ENCODE measurements at places on chromosomes 2 and 18. TPM values are rescaled to one million over a fixed set of nuclear protein-coding genes. Genes with fewer than 3 reads are reported as not detected.

DNA sequence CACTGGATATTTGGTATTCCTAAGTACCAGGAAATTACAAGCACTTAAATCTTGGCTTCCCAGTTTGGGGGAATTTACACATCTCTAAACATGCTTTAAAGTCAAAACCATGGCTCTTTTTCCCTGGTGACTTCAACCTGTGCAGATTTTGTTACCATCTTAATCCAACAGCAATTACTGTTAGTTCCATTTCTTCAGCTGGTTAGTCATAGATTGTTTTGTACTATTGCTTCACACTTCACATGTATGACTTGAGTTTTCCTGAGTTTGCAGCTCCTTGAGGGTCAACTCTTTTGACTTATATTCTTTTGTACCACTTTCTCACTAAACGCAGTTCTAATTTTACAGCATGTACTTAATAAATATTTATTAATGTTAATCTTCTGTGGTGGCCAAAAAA, 203.4 kb upstream of the RND3 start:
- no peaks in the 10 kb centered on the region for H3K4me1 ChIP-seq
- no peaks in the 10 kb centered on the region for H3K36me3 ChIP-seq
- H3K4me3 ChIP-seq, result no peak overlapping the region
- DNase-seq, result no peak
- no peak overlapping the region for H3K27ac ChIP-seq

- no peak for DNase-seq
- H3K36me3 ChIP-seq, result no peaks in the 10 kb centered on the region
- peaks cover 12% of the 10 kb centered on the region for H3K4me1 ChIP-seq
- H3K27me3 ChIP-seq, result no peaks in the 10 kb centered on the region
- H3K27ac ChIP-seq, result peak overlapping the region; percentile 52
- H3K4me3 ChIP-seq, result peak overlapping the region; percentile 15
Measured at GRCh38 chr2:193141-193671, 70.6 kb downstream of the SH3YL1 start.

DNA sequence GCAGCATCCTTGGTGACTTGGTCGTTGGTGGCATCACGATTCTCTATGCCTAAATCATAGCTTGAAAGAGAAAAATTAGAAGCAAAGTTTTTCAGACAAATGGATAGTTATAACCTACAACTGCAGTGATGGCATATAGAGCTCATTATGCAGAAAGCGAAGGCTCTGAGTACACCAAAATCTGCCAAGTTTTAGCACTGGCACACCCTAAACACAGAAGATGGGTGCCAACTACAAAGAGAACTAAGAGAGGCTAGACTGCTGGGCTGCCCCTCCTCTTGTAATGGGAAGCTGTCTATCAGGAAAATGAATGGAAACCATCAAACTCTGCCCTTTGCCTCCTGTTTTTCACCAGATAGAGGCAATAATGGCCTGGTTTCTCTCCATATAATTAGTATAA, 6.3 kb downstream of the IDH1 start:
- H3K27ac ChIP-seq, result no peak overlapping the region
- H3K4me3 ChIP-seq, result no peak overlapping the region
- H3K27me3 ChIP-seq, result no peaks in the 10 kb centered on the region
- DNase-seq, result no peak
- H3K36me3 ChIP-seq, result peaks cover 4% of the 10 kb centered on the region
- peaks cover 21% of the 10 kb centered on the region for H3K4me1 ChIP-seq

- peaks cover 3% of the 10 kb centered on the region for H3K36me3 ChIP-seq
- H3K4me3 ChIP-seq, result no peak overlapping the region
- H3K27ac ChIP-seq, result no peak overlapping the region
- H3K4me1 ChIP-seq, result no peaks in the 10 kb centered on the region
Measured at GRCh38 chr2:171800639-171801038, 93.4 kb downstream of the SLC25A12 start.

DNA sequence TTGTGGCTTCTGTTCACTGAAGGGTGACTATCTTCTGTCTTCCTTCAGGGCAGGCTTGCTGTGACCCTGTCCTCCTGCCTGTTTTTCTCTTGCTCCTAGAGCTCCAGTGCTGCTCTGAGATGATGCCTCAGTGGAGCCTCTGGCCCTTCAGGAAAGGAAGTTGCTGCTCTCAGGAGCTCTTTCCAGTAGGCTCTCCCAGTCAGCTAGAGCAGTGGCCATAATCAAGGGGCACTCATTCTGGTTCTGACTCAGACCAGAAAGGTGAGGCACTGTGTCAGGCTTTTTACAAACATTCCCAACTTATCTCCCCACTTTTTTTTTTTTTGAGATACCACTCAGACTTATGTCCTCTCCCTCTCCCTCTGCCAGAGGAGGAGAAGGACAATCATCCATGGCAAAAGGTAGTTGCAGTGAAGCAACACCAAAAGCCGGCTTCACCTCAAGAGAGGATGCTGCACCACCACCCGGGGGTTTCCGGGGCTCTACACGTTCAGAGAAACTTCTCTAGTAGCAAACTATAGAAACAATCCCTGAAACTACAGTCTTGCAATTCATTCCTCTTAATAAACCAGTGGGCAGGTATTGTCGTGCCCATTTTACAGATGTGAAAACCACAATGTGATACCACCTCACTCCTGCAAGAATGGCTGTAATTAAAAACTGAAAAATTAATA, 115.4 kb downstream of the ACTR3 start:
- no peak overlapping the region for H3K4me3 ChIP-seq
- no peaks in the 10 kb centered on the region for H3K4me1 ChIP-seq
- H3K27ac ChIP-seq, result no peak overlapping the region
- H3K27me3 ChIP-seq, result no peaks in the 10 kb centered on the region
- no peak for DNase-seq

GRCh38 chr2:207473049-207473930, 56.5 kb upstream of the CREB1 start:
- H3K27ac ChIP-seq, result no peak overlapping the region
- peak overlapping the region; percentile 61 for H3K4me3 ChIP-seq
- peaks cover 10% of the 10 kb centered on the region for H3K4me1 ChIP-seq
- H3K27me3 ChIP-seq, result no peaks in the 10 kb centered on the region

GRCh38 chr2:159735648-159736047, 23.3 kb downstream of the MARCHF7 start:
- H3K27ac ChIP-seq, result no peak overlapping the region
- peaks cover 21% of the 10 kb centered on the region for H3K4me1 ChIP-seq
- H3K27me3 ChIP-seq, result no peaks in the 10 kb centered on the region

DNA sequence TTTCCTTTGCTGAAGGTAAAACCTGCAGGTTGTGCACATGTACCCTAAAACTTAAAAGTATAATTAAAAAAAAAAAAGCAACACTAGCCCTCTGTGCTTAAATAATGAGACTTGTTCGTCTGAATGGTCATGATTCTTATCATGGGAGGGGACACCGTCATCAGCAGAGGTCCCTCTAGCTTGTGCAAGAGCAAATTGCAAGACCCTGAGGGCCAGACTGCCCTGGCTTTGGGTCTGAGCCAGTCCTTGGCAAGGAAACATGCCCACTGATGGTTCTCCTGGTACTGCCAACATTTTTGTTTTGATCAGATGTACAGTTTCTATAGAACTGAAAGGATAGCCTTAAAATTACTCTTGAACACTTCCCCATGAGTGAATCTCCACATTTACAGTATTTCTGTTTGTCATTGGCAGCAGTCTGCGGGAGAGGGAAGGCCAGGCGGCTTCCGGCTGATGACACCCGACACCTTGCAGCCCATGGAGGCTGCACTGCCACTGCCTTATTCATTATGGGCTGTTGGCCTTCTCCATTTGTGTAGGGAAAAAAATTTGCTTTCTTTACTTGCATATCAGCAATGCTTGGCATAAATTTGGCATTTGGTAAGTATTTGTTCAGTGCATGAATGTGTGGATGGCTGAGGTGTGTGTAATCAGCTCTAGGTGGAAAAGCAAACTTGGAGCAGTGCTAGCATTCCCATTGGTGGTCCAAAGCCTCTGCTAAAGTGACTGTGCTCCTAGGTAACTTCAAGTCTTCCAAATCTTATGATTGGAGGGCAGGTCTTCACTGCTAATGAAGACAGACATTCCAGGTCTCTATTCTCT, 161.6 kb upstream of the ALKAL2 start:
- no peak overlapping the region for H3K4me3 ChIP-seq
- H3K36me3 ChIP-seq, result no peaks in the 10 kb centered on the region
- H3K27ac ChIP-seq, result no peak overlapping the region
- no peak for DNase-seq
- no peaks in the 10 kb centered on the region for H3K4me1 ChIP-seq

- H3K36me3 ChIP-seq, result no peaks in the 10 kb centered on the region
- H3K27me3 ChIP-seq, result no peaks in the 10 kb centered on the region
Measured at GRCh38 chr2:120758181-120759144, 22.8 kb downstream of the GLI2 start.

DNA sequence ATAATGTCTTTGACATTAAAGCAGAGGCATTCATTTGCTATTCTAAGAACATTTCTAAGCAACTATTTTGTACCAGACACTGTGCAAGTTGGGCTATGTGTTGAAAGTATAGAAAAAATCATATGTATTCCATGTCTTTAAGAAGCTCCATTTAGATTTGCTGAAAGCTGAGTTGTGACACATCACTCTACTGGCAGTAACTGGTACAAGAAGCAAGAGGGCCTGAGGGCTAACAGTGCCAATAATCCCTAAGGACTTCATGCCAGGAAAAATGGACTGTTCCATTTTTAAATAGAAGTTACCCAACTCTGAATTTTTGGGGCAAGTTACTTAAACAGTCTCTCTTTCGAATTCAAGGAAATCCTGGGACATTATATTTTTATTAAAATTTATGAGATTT, 178.7 kb downstream of the SRBD1 start:
- peak overlapping the region; percentile 58 for H3K27ac ChIP-seq
- H3K36me3 ChIP-seq, result no peaks in the 10 kb centered on the region
- H3K4me3 ChIP-seq, result peak overlapping the region; percentile 24

DNA sequence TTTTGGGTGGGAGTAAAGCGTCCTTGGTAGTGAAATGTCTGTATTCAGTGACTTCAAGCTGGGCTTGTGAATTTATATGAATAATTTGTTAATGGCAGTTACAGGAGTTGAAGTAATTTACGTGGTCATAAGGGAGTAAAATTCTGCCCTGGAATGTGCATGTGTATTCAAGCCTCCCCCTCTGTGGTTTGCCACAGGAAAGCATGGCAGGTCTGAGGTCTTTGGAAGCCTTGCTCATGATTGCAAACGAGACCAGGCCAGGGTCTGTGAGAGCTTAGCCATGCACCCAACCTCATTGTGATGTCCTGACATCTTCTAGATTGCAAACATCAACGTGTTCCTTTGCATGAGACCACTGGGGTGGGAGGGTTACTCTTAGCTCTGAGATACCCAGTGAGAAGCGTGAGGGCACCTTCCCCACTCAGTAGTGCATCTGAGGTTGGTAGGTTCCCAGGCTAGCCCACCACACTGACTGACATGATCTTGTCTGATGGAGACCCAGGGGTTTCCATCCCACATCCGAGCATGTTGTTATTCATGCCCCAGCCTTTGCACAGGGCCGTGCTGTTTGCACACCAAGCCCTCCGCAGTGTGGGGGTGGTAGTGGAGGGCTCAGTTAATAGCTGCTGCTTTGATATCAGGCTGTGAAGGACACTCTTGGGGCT, 216.5 kb downstream of the KLHL29 start:
- H3K27ac ChIP-seq, result no peak overlapping the region
- peaks cover 4% of the 10 kb centered on the region for H3K4me1 ChIP-seq
- H3K4me3 ChIP-seq, result no peak overlapping the region
- no peaks in the 10 kb centered on the region for H3K36me3 ChIP-seq
- no peak for DNase-seq
- H3K27me3 ChIP-seq, result no peaks in the 10 kb centered on the region

DNA sequence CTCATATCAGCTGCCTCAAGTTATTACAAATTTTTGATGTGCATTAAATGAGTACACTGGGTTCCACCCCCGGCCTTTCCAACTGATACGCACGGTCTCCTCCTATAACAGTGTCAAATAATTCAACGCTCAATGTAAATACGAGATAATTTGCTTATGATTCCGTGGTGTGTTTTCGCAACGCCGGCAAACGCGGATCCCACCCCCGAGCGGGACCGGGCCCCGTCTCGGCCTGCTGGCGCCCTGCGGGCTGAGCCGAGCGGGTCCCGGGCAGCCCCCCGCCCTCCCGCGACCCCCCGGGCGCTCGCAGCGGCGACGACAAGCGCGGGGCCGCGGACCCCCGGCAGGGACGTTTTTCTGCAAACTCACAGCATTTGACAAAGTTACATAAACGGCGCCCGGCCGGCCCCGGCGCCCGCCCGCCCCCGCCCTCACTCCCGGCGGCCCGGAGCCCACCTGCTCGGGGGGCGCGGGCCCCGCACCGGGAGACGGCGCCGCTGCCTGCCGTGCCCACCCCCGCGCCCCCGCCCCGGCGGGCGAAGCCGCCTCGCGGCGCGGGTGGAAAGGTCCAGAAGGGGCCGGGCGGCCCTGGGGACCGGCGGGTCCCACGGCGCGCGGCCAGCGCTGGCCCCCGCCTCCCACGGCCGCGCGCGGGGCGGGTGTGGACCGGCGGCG, 762 bp downstream of the HDAC4 start:
- H3K27me3 ChIP-seq, result no peaks in the 10 kb centered on the region
- peak overlapping the region; percentile 81 for H3K4me3 ChIP-seq
- no peaks in the 10 kb centered on the region for H3K36me3 ChIP-seq

DNA sequence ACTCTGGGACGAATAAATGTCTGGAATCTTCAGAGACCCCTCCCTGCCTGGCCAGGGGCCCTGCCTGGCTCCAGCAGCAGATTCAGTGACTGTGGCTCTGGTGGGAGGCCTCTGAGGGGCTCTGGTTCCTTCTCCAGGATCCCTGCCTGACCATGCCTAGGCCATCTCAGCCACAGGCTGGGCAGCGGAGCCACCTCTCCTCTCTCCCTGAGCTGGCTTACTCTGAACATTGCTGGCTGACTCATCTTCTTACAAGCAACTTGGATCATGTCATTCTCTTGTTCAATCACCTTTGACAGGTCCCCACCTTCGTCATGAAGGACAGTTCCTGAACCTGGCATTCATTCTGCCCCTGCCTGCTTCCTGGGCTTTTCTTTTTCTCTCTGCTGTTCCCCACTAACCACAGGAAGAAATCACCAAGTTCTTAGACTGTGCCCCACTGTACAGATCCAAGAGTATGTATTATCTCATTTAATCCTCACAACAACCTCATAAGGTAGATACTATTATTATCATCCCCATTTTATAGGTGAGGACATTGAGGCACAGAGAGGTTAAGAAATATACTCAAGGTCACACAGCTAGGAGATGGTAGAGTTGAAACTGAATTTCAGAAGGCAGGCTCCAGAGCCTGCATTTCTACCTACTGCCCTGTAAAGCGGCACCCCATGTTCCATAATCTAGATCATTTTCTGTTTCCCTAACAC, 155.5 kb upstream of the SMAD2 start:
- DNase-seq, result no peak
- no peaks in the 10 kb centered on the region for H3K4me1 ChIP-seq
- H3K4me3 ChIP-seq, result no peak overlapping the region
- H3K27me3 ChIP-seq, result no peaks in the 10 kb centered on the region
- no peaks in the 10 kb centered on the region for H3K36me3 ChIP-seq
- no peak overlapping the region for H3K27ac ChIP-seq

GRCh38 chr18:63909870-63910269, 2.1 kb downstream of the SERPINB10 start:
- H3K4me3 ChIP-seq, result no peak overlapping the region
- no peaks in the 10 kb centered on the region for H3K27me3 ChIP-seq
- no peak overlapping the region for H3K27ac ChIP-seq

The TUBB8B gene
- not detected for total RNA-seq

The SCYGR4 gene
- total RNA-seq, result not detected

The MROH2A gene
- not detected for total RNA-seq

The CD207 gene
- 0.27 TPM for total RNA-seq

The ROCK2 gene
- total RNA-seq, result 96.6 TPM

The LINC00305 gene
- total RNA-seq, result not detected

The RFX8 gene
- 0.14 TPM for total RNA-seq

Data from thoracic aorta (tissue), 2 donors.